Activated T-helper 17 cell treated with anti-CD3 and anti-CD28 coated beads, Interleukin-2, amount 50 U/mL, for 72 hours (primary cell): ENCODE measurements at places on chromosomes 12 and 14. TPM values are rescaled to one million over a fixed set of nuclear protein-coding genes. Genes with fewer than 3 reads are reported as not detected.

The LRRC10 gene
- not detected for total RNA-seq

The MYL2 gene
- total RNA-seq, result not detected

The KRT86 gene
- total RNA-seq, result 2.1 TPM

The GPR137C gene
- total RNA-seq, result 0.26 TPM

The GABARAPL1 gene
- 6.9 TPM for total RNA-seq

The PPP1R1A gene
- total RNA-seq, result not detected

The PPP1R3E gene
- 21.1 TPM for total RNA-seq

The ZNF410 gene
- total RNA-seq, result 60.5 TPM

The PTPN21 gene
- not detected for total RNA-seq

The LALBA gene
- total RNA-seq, result not detected

The ADAM21 gene
- total RNA-seq, result not detected

The ARG2 gene
- 14.3 TPM for total RNA-seq

The AMN gene
- 2.3 TPM for total RNA-seq

The IRAK3 gene
- total RNA-seq, result 1.8 TPM

The RAD9B gene
- total RNA-seq, result 1.5 TPM

The KRT6A gene
- not detected for total RNA-seq

The TCTN2 gene
- 6.3 TPM for total RNA-seq

The REM2 gene
- total RNA-seq, result 1.3 TPM
